Suppressor macrophage treated with lipopolysaccharide for 1 hour (primary cell): ENCODE measurements at places on chromosomes 11 and 22.

DNA sequence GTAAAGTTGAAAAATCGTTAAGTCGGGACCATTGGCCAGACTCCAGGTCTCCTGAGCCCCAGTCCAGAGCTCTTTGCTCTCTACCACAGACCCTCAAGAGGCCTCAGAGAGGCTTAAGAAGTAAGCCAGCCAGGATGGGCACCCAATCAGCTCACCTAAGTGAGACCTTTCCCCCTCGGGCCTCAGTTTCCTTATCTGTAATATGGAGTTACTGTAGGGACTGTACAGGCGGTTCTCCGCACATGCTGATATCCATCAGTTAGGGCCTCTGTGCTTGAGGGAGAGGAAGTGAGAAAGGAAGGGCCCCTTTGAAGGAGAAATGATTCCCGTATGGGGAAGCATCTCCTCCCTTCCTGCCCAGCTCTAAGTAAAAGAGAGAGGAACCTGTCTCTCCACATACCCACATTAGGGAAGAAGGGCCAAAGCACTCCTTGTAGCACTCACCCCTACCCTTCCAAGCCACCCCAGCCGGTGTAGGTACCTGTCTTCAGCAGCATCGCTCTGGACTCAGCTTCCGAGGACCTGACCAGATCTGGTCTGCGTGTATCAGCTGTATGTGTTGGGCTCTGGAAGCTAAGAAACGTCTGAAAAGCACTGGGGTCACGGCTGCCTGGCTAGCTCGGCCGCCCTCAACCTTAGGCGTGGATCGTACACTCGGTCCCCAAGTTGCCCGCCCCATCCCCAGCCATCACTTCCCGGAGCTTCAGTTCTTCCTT lies 653 bp downstream of the NAGA start:
- DNase-seq: peak; percentile 57

DNA sequence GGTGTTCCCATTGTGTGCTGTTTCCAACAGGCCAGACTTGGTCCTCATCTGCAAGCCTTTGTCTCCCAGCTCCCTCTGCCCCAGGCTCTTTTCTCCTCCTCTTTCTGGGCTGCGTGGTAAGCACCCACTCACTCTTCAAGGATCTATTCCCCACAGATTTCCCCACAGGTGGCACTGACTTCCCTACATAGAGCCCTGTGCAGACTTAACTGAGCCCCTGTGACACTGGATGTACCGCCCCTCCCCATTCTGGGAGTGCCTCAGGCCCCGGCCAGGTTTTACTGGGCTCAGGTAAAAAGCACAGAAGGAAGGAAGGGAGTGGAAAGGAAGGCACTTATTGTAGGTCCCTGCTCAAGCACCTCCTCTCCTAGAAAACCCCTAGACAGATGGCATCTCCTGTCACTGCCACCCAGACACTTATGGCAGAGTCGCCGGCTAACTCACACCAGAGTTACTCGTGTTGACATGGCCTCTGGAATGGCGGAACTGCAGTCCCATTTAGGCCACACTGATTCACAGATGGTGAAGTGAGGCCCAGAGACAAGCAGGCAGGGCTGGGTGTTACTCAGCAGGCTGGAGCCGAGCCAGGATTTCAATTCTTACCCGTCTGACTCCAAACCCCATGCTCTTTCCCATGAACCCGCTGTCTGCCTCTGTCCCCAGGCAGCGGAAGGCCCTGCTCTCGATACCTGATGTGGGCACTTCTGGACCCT lies 47.2 kb downstream of the LRRC32 start:
- peak; percentile 61 for DNase-seq

DNA sequence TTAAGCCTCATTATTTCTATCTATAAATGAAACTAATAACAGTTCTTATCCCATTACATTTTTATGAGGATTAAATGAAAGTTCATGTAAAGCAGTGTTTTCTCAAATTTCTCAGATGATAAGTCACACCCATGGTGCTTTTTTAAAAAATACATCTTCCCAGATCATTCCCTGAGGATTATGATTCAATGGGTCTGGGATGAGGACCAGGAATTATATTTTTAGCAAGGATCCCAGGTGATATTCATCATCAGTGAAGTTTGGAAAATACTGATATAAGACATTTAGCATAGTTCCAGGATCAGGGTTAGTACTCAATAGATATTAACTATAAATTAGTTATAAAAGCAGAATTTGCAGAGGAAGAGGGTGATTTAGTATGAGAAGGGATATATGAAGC lies 89.1 kb downstream of the BBOX1 start:
- no peak for DNase-seq

DNA sequence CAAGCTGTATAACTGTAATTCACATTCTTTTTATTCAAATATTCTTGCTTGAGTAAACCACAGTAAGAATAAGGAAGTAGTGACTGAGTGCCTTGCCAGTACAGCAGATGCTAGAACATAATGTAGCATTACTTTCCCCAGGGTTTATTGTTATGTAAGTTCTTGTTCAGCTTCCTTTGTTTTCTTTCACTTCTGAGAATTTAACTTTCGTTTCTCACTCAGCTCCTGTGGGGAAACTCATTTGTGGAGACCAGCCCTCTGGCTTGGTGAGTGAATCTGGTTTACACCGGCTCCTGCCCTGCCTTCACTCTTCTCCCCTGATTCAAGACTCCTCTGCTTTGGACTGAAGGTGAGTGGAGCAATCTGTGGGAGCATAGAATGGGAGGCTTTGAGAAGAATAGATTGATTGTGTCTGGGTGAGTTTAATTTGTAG lies at the start of gene TRIM22:
TRIM22 (plus strand) TSS at position 240 of the 433 bp plus-strand sequence. CDS start 6,443 bp downstream, outside the sequence.
- peak; percentile 99 for DNase-seq

DNA sequence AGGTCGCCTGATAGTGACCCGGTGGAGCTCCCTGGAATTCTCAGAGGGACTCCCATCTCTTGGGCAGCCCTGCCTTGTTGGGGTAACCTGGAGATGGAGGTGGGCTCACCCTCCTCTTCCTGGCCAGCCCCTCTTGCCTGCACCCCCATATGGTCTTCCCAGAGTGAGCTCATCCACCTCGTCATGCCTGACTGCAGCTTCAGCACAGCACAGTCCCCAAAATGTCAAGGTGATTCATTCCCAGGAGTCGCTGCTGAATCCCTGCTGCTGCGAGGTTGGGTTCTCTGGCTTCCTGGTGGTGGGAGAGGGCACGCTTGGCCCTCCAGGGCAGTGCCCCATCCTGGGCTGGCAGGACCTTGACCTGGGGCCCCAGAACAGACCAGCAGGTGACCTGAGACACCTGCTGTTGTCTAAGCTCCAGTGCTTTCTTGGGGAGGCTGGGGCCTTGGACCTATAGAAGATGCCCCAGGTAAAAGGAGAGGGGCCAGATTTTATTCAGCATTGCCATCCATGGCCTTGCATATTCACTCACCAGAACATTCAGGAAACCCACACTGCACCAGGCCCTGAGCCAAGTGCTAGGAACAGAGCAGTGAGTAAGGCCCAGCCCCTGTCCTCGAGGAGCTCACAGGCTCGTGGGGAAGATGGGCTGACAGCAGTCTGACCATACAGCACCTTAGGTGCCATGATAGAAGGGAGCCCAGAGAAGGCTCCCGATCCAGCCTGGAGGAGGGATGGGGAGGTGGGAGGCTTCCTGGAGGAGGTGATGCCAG lies 72.9 kb downstream of the CACNA1I start:
- no peak for DNase-seq

DNA sequence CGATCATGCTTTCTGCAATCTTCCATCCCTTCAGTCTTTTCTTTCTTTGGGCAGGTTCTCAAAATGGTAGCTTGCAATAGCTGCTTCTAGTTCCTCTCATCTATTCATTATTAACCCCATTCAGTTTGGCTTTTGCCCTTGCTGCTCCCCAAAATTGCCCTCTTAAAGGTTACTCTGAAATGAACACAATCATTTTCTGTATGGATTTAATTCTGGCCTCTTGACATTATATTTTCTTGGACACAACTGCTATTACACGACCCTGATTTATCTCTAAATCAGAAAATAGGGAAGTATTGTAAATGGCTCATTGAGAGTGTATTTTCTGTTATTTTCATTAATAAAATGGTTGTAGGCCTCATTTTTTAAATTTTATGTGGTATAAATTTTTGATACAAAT lies at the start of gene ANGPTL5:
ANGPTL5 (minus strand) TSS at position 101 of the 400 bp plus-strand sequence. CDS start 8,613 bp downstream, outside the sequence.
- DNase-seq: no peak

DNA sequence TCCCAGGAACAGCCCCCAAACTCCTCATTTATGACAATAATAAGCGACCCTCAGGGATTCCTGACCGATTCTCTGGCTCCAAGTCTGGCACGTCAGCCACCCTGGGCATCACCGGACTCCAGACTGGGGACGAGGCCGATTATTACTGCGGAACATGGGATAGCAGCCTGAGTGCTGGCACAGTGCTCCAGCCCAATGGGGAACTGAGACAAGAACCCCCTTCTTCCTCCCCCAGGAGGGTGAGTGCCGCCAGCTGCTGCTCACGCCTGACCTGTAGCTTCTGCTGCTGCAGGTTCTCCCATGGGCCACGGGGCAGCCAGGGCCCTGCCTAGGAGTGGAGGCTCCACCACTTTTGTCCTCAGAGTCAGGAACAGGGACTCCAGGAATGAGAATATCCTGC lies 78.2 kb downstream of the VPREB1 start:
- DNase-seq: no peak

GRCh38 chr22:38727123-38727522 lies 21.4 kb downstream of the GTPBP1 start:
- DNase-seq: no peak

- DNase-seq: no peak
Observed at GRCh38 chr11:12711496-12711895, 37.3 kb downstream of the TEAD1 start.
